ENCODE measurements at places on chromosomes 1 and 21.

GRCh38 chr1:211929683-211930082 lies 99.1 kb upstream of the LPGAT1 start:
- DNase-seq = no peak

DNA sequence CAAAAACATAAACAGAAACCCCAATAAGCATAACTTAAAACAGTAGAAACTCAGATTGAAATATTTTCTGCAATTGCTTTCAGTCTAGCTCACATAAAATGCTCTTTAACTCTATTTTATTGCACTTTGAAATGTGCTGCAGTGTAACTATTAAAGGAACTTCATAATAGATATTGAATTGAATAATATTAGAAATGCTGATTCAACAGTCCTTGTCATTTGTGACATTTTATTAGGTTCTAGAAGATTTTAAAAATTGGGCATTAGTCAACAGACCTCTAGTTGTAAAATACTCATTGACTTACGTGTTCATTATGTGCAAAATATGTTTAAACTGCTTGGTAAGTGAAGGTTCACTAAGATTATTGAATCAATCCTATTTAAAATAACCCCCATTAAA lies 1422.3 kb downstream of the PLA2G4A start:
- no peak for DNase-seq

DNA sequence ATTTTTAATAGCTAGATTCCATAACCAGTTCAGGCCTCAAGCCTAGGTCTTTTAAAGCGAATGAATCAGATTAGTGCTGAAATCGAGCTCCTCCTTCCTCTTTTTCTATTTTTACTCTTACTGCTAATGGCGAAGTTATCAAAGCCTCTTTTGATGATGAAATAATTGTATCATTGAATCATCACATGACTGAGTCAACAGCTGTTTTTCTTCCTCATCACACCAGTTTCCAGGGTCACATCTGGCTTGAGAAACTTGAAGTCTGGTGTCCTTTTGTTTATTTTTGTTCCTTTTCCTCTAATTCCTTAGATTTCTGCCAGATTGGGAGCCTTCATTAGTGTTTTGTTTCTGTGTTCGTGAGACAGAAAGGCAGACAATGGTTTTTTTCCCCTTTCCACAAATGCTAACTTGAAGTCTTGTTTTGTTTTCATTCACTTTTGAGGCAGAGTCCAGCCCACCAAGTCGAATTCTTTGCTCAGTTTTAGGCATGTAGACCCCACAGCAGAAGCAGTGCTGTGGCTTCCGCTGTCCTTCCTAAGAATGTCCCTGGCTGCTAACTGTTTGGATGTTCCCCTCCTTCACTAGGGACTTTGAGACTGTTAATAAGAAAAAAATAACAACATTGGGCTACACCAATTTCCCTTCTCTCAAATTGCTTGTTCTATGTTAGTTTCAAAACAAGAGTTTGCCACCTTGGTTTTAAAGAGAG lies 51.9 kb upstream of the FMOD start:
- peak; percentile 78 for DNase-seq

DNA sequence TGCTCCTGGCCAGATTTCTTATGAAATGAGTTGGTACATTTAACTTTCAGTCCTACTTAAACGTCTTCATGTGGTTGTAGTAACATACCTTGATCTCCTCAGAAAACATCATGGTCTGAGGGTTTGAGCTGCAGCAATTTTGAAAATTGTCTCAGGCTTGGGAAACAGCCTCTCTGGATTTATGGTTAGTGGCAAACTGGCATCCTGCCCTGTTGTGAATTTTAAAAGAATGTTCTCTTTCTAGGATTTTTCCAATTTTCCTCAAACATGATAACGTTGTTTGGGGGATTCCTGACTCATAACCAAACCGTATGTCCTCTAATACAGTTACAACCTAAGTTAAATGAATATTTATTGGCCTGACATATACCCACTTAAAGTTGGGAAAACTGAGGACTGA lies 624.4 kb downstream of the LMO4 start:
- no peak for DNase-seq

- peak; percentile 73 for DNase-seq
Observed at GRCh38 chr1:24720152-24720551, 25.1 kb upstream of the CLIC4 start.

GRCh38 chr1:9233241-9233941 lies 1.2 kb upstream of the H6PD start:
- peak; percentile 82 for DNase-seq

DNA sequence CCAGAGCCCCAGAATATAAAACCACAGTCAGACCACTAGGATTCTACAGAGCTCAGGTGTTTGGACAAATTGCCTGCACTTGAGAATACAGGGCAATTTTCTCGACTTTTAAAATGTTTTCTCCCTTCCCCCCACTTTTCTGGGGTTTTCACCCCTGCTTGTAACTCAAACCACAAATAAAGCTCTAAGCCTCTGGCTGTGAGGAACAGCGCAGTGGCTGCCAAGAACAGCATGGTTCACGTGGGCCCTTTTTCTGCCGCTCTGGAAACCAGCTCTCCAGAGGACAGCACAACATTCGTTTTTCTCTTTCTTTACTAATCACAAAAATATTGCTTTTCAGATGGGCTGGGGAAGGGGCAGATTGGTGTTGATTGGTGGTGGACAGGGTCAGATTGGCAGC lies 102.2 kb upstream of the JUN start:
- peak; percentile 52 for DNase-seq

- DNase-seq = peak; percentile 64
Observed at GRCh38 chr1:186102547-186103148, 272.4 kb downstream of the TPR start.

DNA sequence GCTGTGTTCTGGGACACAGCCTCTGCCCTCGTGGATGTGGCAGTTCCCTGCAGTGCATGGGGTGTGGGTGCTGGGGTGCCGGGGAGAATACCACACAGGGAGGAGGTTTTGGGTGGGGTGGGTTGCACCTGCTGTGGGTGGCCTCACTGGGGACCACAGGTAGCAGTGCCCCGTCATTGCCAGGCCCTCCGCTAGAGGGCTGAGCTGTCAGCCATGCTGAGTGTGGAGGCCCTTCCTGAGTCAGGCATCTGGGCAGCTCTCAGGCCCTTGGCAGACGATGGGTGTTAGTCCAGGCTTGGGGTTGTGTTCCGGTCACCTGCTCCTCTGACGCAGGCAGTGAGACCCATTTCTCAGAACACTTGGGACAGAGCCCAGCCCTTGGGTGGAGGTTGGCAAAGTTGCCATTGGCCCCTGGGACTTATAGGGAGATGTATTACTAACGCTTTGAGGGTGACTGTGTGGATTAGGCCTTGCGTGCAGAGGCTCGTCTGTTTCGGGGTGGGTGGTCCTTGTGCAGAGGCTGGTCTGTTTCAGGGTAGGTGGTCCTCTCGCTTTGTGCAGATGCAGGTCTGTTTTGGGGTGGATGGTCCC lies 23.9 kb downstream of the PCNT start:
- no peak for DNase-seq

GRCh38 chr1:52590266-52590665 lies 11.9 kb upstream of the GPX7 start:
- DNase-seq = no peak

DNA sequence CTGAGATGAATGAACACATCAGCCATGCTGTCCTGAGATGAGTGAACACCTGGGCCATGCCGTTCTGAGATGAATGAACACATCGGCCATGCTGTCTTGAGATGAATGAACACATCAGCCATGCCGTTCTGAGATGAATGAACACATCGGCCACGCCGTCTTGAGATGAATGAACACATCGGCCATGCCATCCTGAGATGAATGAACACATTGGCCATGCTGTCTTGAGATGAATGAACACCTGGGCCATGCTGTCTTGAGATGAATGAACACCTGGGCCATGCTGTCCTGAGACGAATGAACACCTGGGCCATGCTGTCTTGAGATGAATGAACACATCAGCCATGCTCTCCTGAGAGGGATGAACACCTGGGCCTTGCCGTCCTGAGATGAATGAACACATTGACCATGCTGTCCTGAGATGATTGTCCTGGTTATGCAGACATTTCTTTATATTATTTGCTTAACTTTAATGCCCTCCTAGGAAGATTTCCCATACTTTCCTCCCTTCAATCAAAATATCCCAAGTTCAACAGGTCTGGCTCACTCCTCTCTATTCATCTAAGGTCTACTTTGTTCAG lies 48.6 kb upstream of the COL6A1 start:
- no peak for DNase-seq

GRCh38 chr21:19244502-19245187 lies 841.1 kb upstream of the TMPRSS15 start:
- no peak for DNase-seq

DNA sequence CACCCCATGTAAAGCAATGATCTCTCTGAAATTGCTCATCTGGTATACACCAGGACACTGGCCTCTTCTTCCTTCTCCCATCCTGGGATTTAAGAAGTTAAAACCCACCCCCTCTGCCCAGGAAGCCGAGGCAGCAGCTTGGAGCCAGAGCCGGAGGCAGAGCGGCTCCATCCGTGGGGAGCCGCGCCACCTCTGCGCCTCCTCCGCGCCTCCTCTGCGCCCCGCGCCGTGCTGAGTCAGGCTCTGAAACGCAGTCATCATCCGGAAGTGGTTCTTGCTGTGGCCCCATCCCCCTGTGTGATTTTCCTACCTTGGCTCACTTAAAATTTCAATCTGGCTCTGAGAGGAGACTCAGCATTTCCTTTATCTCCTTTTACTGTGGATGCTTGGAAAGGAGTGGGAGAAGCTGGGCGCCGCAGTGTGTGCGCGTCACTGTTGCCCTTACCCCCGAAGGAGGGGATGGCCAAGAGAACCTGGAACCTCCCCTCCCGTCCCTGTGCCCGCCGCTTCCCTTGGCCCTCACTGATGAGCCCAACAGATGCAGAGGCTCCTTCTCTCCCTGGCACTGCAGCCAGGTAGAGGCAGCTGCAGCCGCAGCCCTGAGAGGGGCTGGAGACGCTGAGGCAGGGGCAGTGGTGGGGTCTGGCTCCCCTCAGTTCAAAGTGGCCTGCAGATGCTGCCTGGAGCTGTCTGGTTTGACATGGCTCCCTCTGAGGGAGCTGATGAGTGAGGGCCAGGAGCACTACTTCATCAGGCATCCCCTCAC lies 15.3 kb upstream of the NPHP4 start:
- peak; percentile 67 for DNase-seq

DNA sequence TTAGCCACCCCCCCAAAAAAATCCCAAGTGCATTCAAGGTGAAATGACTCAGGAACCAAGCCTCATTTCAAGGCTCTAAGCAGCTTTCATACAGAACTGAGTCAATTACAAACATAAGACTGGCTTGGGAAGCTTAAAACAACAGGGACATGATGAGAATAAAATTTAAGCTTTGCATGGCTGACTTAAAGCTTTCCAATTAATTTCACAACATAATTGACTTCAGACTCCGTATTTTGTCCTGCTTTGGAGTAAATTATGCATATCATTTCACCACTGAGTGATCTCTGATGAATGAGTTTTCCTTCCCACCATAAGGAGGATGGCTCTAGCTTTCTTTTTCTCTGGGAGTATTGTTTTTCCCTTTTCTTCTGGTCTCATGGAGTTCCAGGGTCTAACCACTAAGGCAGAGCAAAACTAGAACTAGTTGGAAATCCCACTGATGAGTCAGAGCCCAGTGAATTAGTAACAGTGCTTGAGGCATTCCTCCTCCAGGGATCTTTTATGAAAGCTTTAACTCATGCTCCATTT lies 72.8 kb downstream of the XCL2 start:
- peak; percentile 68 for DNase-seq

GRCh38 chr1:82319546-82319945 lies 518.8 kb downstream of the ADGRL2 start:
- DNase-seq = no peak

- DNase-seq = no peak
Observed at GRCh38 chr1:17014671-17015567, 3.2 kb upstream of the ATP13A2 start.

- DNase-seq = no peak
Observed at GRCh38 chr1:94623560-94624148, 82.1 kb upstream of the F3 start.

DNA sequence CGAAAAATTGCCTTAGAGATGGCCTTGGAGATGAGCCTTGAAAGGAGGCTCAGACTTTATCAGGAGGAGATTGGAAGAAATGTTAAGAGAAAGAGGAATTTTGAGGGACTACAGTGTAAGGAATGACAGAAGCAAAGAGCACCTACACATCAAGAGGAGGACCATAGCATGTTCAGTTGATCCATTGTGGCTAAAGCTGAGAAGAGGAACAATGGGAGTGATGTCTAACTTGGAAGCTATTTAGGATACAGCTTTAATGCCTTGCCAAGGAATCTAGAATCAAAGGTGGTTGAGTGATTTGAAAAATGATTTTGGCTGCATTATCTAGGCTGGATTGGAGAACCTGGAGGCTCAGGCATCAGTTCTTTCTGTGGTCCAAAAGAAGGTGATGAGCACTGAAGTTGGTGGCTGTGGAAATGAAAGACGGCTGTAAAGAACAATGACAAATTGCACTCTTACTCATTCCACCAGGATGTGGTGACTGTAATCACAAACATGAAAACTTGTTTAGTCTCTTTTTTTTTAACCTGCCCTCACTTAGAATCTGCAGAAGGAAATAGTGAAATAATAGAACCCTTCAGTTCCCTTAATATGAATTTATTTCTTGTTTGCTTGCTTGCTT lies 11.3 kb downstream of the FAM20B start:
- peak; percentile 24 for DNase-seq

- DNase-seq = no peak
Observed at GRCh38 chr1:175037416-175037815, 14.2 kb upstream of the MRPS14 start.

DNA sequence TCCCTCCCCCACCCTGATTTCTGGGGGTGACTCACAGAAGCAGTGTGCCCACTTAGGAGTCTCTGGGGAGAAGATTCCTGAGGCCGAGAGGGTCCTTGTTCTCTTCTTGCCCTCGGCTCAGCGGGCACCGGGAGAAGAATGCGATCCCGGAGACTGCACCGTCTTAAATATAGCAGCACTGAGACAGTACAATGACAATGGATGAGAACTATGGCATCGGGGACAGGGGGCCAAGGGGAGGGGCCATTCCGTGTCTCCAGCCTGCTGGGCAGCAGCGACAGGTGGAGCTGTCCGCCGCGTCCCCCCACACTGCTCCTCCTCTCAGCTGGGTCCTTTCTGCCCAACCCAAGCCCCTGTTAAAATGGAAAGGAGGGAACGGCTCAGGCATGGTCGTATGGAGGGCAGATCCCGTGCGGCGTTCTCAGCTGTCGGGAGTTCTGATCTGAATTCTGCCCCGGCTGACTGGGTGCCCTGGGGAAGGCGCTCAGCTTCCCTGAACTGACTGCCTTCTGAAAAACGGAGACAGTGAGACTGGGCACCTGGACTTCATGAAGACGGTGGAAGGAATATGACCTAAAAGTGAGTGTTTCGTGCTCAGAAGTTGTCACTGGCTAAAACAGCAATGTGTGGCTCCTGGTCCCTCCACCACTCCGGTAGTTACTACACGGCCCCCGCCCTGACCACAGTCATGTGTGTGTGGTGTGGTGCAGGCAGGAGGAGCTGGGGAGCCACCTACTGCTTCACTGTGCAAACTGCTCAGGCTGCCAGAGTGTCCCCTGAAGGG lies at the start of gene MYOM3:
MYOM3 (minus strand) TSS at position 140 of the 784 bp plus-strand sequence. CDS start 3,499 bp downstream, outside the sequence.
- peak; percentile 85 for DNase-seq

GRCh38 chr1:28737307-28738132 lies 780 bp downstream of the YTHDF2 start:
- peak; percentile 58 for DNase-seq

DNA sequence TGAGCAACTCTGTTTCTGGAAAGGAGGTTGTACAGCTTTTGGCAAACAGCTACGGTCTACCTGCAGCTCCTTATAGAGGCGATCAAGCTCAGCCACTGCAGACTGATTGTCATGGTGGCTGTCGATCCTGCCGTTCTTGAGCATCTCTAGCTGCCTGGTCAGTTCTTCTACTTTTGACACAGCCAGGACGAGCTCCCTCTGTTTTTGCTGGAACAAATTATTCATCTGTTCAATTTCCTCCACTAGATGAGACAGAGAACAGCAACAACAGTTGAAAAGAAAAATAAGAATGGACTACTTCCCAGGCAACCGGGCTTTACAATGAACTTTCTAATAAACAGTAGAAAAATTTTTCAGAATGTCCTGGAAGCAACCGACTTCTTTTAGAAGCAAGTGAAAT lies 42.5 kb downstream of the TP53BP2 start:
- no peak for DNase-seq

Data from AG20443 (cell line).